Right ventricle myocardium superior (tissue), 1 donor: ENCODE measurements at places on chromosomes 12 and 14. TPM values are rescaled to one million over a fixed set of nuclear protein-coding genes. Genes with fewer than 3 reads are reported as not detected.

Gene COX14
- total RNA-seq: 243 TPM

GRCh38 chr12:114918535-114919233 lies 234.7 kb upstream of the TBX3 start:
- DNase-seq: no peak

DNA sequence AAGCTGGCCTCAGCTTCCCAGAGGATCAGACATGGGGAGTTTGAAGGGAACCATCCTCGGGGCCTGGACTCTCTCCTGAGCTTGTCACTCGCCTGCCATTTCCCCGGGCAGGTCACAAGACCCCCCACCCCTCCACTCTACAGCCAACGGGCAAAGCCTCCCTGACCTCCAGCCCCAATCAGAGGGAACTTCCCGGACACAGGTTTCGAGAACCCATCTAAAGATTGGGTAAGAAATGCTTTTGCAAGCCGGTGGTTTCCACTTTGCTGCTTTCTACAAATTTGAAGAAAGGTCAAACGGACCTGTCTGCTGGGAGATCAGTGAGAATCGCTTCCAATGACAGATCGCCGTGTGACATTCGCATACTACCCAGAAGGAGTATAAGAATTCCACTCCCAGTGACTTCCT lies 89.6 kb downstream of the SCARB1 start:
- DNase-seq: no peak

Gene LMBR1L
- total RNA-seq: 30.0 TPM

DNA sequence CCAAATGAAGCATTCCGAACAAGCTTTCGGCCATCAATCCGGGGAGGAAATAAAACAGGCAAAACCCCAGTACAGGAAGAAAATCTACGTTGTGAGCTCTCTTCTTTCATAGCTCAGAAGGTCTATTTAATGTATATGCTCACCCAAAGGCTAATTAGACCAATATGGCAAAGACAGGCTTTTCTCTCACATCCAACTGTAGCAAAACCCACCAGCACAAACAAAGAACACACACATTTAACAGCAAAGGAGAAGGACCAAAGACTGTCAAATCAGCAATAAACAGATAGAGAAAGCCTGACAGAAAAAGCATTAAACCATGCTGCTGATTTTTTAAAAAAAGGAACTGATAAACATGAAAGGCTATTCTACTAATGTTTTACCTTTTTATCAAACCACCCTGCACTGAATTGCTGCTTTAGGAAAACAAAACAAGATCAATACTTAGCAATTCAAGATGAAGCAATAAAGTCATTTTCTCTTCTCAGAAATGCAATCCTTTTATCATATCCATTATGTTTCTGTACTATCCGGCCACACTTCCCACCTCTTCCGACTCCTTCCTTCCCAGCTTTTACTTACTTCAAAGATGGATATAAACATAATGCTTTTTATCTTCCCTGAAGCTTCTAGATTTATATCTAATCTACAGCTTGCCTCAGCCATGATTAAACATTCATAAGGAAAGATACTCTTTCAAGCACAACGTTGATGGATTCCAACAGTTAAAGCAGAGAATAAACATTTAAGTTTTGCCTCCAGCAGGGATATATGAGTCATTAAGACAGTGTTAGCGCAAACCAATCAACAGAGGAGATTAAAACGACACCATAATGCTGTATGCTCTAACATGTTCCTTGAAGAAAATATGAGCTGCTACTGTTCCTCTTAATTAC lies 74.6 kb upstream of the BBS10 start:
- DNase-seq: no peak
